ENCODE measurements at places on chromosomes 3 and 15. TPM values are rescaled to one million over a fixed set of nuclear protein-coding genes. Genes with fewer than 3 reads are reported as not detected.

The NRG4 gene
- 43.6 TPM for total RNA-seq

The MST1R gene
- total RNA-seq: 14.7 TPM

The IL5RA gene
- not detected for total RNA-seq

The SLC9A9 gene
- 0.79 TPM for total RNA-seq

The PLIN1 gene
- total RNA-seq: 6.8 TPM

The CSPG5 gene
- total RNA-seq: 0.22 TPM

The SH2D7 gene
- total RNA-seq: not detected

The SST gene
- total RNA-seq: 213 TPM

The CAND2 gene
- total RNA-seq: 3.2 TPM

The MB21D2 gene
- 0.37 TPM for total RNA-seq

The LRRN1 gene
- total RNA-seq: 2.7 TPM

The MON1A gene
- total RNA-seq: 2.3 TPM

GRCh38 chr3:76756577-76756976 is 283.3 kb upstream of the ROBO2 start:
- DNase-seq: no peak

DNA sequence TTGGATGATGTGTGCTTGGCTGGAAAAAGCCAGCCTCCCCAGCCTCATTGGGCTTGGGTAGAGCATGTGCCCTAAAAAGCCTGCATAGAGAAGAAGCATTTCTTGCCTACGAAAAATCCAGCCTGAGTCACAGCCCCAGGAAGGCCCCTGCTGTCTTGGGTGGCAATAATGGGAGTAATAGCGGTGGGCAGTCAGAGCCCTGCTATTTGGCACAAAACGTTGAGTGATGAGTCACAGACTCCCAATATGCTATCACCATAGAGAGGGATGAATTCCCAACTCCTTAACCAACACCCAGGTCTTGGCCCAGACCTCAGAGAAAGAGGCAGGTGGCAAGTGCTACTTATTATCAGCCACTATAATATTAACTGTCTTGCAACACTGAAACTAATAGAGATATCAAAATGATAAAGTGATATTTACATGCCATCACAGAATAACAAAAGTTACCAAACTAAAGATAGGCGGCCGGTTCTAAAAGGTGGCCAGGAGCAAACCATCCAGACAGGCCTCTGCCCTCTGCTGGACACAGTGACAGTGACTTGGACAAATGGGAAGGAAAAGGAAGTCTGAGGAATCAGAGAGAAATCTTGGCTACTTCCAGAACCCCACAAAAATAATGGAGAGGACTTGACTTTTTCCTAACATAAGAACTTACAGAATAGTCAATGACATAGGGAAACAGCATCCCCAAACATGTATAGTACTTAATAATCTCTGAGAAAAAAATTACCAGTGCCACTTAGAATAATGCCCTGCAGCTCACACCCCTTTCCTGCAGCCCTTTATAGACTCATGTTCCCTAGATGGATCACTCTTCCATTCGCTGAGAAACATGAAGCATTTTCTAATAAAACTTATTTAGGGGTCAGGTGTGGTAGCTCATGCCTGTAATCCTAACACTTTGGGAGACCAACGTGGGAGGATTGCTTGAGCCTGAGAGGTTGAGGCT is 51.9 kb upstream of the MUC13 start:
- no peak for DNase-seq

DNA sequence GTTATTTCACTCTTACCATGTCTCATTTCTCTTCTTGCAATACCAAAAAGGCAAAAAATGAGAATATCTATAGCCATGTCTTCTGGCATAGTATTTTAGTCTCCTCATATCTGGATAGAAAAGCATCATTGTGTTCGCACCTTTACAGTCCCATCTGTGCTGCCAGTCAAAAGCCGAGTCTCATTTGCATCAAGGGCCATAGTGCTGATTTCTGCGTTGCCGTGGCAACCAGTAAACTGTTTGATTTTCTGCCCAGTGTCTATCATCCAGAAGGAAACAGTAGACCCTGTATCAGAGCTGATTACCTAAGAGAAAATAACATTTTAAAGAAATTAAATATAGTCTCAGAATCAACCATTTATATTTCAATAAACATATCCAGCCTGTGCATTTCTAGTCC is 86.1 kb upstream of the SERPINI2 start:
- DNase-seq: no peak

- DNase-seq: no peak
Measured at GRCh38 chr3:74883222-74883621, 268.8 kb upstream of the CNTN3 start.

DNA sequence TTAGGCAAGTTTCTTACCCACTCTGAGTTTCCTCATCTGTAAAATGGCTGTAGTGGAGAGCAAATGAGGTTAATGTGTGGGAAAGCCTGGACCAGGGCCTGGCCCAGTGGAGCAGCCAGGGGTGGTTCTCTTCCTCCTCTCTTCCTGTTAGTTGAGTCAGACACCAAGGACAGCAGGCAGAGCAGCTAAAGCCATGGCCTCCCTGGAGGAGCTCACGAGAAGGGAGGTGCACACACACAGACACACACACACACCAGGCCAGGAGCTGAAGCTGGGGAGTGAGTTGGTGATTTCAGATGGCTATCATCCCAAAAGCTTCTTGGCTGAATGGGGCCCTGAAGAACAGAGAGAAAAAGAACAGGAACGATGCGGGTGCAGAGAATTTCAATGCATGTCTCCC is 33.2 kb upstream of the TSPAN3 start:
- no peak for DNase-seq

GRCh38 chr3:175005193-175005592 is 146.1 kb downstream of the NAALADL2 start:
- no peak for DNase-seq

DNA sequence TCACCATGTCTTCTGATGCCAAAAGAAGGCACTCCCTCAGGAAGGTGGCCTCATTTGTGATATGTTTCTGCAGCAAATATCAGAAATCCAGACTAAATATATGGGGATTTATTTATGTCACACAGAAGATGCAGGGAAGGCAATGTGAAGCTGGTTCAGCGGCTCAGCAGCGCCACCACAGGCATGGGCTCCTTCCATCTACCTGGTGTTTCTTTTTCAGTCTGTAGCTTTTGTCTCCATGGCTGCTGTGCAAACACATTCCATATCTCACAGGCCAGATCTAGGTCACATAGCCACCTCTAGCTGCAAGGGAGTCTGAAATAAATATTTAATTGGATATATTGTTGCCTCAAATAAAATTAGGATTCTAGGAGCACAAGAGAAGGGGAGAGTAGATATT is 502.1 kb upstream of the IL12A start:
- no peak for DNase-seq

DNA sequence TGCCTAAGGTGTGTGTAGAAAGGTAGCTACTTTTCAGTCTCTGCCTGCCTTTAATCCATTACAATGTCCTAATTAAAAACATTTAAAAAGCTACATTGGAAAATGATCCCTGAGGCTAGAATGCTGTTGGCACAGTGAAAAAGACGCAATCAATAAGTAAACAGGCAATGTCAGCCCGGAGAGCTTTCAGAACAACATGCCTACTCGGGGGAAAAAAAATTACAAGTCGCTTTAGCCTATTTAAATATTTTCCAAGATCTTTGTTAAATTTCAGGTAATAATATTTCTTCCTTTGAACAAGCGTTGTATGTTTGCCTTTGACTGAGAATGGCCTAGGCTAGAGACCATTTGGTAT is 46.6 kb upstream of the CD47 start:
- no peak for DNase-seq

- no peak for DNase-seq
Measured at GRCh38 chr15:92012368-92012629, 158.8 kb downstream of the SLCO3A1 start.

DNA sequence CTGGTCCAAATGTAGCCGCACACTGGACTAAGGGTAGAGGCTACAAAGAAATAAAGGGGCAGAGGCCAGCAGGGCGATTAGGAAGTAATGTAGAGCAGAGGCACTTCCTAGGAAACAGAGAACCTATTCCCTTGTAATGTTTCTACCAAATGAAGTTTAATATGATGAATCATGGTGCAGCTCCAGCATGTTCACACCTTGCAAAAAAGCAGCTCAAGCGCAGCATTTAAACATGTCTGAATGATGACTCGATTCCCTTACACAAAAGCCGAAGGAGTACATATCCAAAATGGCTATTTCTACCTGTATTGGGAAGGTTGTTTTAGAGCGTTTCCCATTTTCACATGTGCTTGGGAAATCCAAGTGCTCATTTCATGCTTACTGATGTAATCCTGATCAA is 204.8 kb downstream of the MECOM start:
- DNase-seq: no peak

DNA sequence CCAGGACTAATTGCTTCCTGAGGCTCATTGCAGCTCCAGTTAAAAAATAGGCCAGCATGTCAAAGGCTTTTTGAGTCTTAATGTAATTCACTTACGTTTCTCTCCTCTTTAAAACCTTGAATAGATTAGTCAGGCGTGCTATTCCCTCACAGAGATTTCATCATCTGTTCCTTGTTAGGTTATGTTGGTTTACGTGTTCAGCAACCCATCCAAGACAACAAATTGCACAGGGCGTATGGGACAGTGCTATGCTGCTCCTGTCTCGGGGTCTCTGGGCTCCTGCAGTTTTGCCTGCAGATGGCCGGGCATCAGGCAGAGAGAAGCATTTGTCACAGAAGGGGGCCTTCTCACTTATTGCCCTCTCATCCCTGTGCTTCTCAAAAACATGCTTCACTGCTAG is 117.1 kb downstream of the CHDH start:
- DNase-seq: no peak

GRCh38 chr3:71503525-71504249 is 79.8 kb downstream of the FOXP1 start:
- DNase-seq: no peak

GRCh38 chr3:115476472-115476871 is 146.8 kb upstream of the GAP43 start:
- DNase-seq: no peak

GRCh38 chr3:40872258-40872920 is 326.9 kb upstream of the CTNNB1 start:
- no peak for DNase-seq

- DNase-seq: peak; percentile 62
Measured at GRCh38 chr3:45553469-45553974, 41.0 kb upstream of the LIMD1 start.

DNA sequence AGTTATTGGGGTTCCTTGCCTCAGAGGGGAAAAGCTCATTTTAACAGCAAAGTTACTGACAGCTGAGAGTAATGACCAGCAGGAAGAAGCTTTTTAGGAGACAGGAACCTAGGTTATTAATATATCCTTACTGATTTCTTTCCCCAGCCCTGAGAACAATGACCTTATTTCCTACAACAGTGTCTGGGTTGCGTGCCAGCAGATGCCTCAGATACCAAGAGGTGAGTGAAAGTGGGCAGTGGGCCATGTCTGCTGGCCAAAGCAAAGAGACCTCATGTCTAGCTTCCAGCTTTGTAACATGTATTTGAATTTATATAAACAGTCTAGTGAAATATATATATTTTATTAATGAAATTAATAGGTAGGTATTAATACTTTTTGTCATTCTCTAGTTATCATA is 5.0 kb downstream of the CCNDBP1 start:
- peak; percentile 35 for DNase-seq

GRCh38 chr3:79249701-79250100 is 518.1 kb downstream of the ROBO1 start:
- no peak for DNase-seq

DNA sequence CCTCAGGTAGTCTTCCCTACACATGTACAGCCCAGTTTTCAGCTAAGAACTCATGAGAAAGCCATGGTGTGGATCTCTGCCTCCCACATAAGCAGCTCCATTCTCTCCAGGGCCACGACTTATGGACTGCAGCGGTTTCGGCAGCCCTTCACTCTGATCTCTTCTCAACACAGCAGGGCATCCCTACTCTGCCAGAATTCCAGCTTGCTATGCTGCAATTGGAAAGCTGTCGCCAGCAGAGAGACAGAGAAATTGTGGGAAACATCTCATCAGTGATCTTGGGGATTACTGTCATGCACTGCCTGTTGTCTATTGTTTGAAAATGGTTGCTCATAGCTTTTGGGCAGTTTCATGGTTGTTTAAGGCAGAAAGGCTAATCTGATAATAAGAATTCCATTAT is 11.9 kb upstream of the BLM start:
- no peak for DNase-seq

DNA sequence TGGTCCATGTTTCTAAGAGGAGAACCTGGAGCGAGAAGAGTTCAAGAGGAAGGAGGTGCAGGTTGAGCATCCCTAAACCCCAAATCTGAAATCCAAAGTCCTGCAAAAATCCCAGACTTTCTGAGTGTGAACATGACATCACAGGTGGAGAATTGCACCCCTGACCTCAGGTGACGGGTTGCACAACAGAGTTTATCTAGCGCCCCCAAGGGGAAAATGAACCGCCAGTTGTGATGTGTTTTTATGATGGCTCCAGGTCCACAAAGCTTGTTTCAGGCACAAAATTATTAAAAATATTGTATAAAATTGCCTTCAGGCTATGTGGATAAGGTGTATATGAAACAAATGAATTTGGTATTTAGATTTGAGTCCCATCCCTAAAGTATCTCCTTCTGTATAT is 420.0 kb downstream of the GABRB3 start:
- no peak for DNase-seq

GRCh38 chr15:78249131-78249530 is 14.8 kb upstream of the ACSBG1 start:
- DNase-seq: no peak

GRCh38 chr3:40827226-40827625 is 302.5 kb downstream of the ZNF621 start:
- no peak for DNase-seq

DNA sequence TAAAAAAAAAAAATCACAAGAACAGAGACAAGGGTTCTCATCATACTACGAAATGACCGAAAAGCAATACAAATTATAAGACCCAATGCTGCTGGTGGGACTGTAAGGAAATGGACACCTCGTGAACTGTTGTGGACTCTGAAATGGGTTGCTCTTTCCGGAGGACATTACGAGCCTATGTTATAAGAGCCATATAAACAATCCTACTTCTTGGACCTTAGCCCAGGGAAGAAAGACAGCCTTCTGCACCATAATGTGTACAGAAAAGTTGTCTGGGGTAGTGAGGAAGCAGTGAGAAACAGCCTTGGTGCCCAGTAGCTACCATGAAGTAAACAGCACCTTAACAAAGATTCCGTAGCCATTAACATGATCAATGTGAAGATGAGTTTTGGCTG is 2.7 kb downstream of the SLC22A14 start:
- no peak for DNase-seq

DNA sequence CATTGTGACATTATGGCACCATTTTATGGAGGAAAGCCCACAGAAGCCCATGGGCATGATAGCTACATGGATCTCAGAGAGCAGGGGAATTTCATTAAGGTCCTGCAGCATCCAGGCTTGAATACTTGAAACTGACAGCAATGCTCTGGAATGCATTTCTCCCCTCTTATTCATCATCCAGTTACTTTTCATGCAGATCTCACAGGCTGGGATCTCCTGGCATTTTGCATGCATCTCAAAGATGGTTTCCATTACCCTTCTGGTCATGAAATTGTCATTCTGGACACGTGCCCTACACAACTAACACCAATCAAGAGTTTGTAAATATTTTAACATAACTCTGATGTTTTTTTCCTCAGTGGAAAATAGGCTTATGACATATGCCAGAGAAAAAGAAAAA is 32.4 kb downstream of the VGLL3 start:
- no peak for DNase-seq

Measured in pancreas (tissue), 10 donors.